ENCODE measurements at places on chromosomes 2 and 18.

DNA sequence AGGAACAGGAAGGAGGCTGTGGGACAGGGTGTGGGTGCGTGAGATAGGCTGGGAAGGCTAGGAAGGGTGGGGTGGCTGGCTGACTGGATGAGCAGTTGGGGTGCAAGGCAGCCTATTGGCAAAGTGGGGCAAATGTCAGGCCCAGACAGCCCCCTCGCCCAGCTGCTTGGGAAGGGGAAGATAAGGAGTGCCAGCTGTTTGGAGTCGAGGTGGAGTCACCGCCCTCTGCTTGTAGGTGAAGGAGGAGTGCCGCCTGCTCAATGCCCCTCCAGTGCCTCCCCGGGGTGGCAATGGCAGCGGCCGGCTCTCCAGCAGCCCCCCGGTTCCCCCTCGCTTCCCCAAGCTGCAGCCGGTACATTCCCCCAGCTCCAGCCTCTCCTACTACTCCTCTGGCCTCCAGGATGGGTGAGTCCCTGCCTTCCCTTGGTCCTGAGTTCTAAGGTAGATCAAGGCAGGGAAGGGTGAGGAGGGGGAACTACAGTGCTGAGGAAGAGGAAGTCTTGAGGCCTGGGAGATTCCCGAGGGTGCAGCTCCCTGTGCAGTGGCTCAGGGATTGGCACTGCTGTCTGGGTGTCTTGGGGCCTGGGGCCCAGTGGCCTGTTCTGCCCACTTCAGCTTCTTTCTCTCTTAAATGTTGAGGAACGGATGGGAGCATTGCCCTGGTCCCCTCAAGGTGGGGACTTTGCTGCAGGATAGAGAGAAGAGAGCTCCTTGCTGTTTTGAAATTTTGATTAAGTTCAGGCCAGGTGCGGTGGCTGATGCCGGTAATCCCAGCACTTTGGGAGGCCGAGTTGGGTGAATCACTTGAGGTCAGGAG, 13.3 kb downstream of the GAREM2 start:
- DNase-seq, result no peak

GRCh38 chr18:12044591-12044990, 49.1 kb upstream of the ANKRD62 start:
- DNase-seq, result peak; percentile 65

DNA sequence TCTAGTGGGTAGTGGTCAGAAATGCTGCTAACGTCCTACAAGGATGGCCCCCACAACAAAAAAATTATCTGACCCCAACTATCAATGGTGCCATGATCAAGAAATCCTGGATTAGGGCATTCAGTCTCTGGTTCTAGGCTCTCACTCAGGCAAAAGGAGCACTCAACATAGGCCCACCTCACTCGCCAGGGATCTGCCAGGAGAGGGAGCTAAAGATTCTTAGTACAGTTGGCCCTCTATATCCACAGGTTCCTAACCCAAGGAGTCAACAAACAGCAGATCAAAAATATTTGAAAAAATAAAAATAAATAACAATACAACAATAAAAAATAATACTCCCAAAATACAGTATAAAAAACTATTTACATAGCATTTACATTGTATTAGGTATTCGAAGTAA, 10.0 kb downstream of the SLC4A5 start:
- peak; percentile 45 for DNase-seq

GRCh38 chr2:171393487-171393886, 40.3 kb downstream of the METTL8 start:
- no peak for DNase-seq

DNA sequence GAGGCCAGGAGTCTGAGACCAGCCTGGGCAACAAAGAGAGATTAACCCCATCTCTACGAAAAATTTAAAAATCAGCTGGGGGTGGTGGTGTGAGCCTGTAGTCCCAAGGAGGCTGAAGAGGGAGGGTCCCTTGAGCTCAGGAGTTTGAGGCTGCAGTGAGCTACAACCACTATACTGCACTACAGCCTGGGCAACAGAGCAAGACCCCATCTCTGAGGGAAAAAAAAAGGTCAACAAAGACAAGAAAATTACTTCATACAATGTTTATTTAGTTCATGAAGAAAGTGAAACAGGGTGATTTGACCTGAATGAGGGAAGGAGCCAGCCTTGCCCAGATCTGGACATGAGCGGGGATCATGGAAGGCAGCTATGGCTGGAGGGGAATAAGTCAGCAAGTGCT, 59.1 kb downstream of the TMEM163 start:
- no peak for DNase-seq

GRCh38 chr2:143704451-143705106, 575.4 kb downstream of the ARHGAP15 start:
- no peak for DNase-seq

DNA sequence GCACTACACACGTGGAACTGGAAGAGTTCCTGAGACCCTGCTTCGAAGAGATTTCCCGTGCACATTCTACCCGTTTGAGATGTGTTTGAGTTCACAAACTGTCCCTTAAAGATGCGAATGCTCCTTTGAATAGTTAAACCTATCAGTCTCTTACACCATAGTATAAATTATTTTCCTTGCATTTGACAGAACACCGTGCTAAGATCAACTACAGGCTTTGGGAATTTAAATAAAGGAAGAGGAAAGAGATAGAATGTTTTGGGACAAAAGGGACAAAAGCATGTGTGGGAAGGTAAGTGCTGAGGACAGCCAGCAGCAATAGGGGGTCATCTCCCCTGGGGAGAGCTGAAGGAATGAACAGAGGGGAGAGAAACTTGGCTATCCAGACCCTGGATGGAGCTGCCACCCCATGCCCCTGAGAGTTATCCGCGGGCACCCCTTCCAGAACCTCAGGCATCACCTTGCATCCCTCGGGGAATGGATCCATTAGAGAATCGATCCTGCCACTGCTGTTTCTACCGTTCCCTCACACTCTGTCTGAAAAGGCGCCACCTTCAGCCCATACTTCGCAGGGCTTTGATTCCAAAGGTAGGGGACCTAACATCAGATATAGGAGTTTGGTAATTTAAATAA, 888 bp upstream of the ADCY3 start:
- DNase-seq, result no peak

DNA sequence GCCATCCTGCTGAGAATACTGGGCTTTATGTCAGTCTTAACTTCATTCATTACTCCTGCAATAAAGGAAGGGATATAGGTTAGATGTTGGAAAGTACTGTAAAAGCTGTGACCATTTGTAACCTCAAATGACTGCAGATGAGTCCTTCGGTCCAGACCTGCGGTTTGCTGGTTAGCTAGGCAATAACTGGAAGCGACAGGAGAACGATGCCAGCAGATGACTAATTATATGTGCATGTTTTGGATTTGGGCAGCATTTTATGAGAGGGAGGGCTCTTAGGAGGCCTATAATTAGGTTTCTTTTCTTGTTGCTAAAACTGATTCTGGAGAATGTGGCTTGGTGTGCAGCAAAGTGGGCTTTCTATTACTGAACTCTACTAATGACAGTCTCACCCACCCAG, 205.6 kb downstream of the TMEM182 start:
- no peak for DNase-seq

DNA sequence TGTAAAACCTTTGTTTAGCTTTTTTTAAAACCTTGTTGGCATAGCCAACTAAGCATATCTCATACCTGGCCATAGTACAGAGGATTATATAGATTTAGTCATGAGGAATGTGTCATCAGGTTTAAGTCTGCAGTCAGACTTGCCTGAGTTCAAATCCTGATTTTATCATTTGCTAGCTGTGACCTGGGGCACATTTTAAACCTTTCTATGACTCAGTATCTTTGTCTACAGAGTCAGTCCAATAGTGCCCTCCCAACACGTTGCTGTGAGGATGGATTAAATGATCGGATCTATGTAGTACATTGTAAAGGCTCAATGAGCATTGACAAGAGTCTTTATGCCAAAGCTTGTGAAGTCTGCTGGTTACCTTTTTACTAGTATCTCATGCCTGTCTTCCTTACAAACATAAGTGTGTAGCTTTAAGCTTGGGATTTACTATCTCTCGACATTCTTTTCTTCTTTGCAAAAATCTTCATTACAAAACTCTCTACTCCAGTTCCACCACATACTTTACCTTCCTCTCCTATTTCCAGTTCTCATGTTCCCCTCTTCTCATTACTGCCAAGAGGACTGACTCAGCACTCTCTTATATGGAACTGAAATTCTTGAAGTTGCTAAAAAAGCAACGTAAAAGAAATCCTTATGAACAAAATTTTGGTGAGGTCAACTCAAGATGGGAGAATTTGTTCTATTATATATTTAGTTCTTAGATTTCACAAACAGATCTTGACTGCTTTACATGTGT, 68.1 kb upstream of the RBMS1 start:
- DNase-seq, result peak; percentile 71

- DNase-seq, result peak; percentile 43
These were observed 697 bp downstream of the ITGA4 start for GRCh38 chr2:181457741-181458425.

- peak; percentile 94 for DNase-seq
These were observed 257.5 kb upstream of the FN1 start for GRCh38 chr2:215693193-215693998.
